ENCODE measurements at places on chromosomes 2 and 18. TPM values are rescaled to one million over a fixed set of nuclear protein-coding genes. Genes with fewer than 3 reads are reported as not detected.

Gene DLX2
- total RNA-seq: not detected

Gene PHOSPHO2
- 4.7 TPM for total RNA-seq

DNA sequence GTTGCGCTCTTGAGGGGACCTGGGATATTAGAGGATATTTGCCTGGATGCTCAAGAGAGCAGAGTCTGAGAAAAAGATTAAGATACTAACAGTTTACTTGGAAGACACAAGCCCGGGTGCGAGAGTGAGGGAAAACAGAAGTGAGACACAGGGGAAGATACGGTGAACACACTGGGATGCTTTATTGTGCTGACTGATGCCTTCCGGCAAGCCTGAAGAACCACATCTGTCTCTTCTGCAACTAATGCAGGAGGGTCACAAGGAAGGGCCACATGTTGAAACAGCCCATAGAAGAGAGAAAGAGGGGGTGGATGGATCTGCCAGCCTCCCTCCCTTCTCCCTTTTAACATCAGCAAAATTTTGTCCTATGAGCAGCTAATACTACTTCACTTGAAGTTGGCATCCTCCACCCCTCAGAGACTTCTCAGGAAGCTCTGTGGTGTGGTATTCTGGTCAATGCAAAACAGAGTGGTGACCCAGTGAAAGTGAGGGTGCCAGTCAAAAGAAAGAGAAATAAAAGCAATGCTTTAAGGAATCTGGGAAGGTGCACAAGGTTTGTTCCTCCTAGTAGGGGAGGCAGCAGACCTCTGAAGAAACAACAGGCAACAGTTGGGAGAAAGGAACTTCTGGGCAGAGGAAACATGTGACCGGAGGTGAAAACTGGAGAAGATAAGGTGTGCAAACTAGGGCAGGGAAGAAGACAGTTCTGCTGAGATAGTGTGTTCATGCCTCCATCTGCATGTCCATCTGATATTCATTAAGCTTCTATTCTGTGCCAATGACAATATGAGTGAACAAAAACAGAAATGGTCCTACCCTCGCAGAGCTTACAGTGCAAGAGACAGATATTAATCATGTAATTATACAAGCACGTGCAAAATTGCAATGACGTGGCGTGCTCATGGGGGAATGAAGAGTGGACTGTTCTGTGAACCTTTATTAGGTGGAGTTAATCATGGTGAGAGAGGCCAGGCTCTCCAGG lies 107.1 kb downstream of the LYPD6B start:
- no peak for DNase-seq

DNA sequence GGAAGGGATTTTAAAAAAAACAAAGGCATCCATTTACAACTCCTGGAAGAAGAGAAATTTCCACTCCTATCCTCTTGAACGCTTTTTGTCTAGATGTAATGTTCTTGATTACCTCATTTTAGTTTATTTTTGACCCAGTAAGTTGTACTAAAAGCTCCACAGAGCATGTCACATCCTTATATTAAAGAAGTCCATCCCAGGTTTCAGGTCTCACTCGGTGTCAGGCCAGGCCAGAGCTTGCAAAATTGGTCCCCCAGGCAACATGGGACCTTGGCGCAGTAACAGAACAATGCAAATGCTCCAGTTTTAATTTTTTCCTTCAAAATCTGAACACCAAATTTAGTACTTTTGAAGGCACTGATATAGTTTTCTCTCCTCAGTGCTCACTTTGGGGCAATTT lies 218.4 kb upstream of the REV1 start:
- DNase-seq: no peak

Data from vagina (tissue), 2 donors.